ENCODE measurements at places on chromosomes 5 and 9.

- no peak for DNase-seq
Observed at GRCh38 chr9:92781899-92782298, 17.3 kb upstream of the BICD2 start.

DNA sequence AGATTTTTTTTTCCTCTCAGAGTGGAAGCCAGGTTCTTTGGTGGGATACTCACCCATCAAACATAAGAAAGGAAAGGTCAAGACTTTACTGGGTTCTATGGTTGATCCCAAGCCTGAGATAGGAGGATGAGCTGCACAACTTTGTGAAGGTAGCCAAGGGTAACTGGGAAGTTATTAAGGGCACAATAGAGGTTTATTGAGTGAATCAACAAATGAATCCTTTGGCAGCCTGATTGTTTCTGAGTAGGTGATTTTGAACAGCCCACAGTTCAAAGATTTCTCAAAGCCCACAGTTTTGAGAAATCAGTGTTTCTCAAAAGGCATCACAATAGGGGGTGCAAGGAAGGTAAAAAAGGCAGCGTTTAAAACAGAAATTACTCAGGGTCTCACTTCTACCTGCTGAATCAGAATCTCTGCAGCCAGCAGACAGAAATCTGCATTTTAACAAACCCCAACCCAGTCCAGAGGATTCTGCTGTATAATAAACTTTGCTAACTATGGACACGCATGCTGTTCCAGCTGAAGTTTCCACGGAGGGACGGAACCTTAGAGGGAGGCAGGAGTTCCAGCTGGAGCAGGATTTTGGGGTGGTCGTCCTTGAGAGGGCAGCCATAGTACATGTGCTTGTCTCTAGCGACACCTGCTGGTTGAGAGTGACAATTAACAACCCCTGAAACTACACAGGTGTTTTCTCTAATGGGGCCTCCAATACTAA, 32.7 kb upstream of the FSD1L start:
- peak; percentile 27 for DNase-seq

GRCh38 chr5:136205061-136205702, 12.2 kb upstream of the SMIM32 start:
- no peak for DNase-seq

- no peak for DNase-seq
Observed at GRCh38 chr5:126101901-126102300, 321.3 kb upstream of the GRAMD2B start.

GRCh38 chr9:136418182-136419091, 8.0 kb downstream of the PMPCA start:
- DNase-seq, result no peak

DNA sequence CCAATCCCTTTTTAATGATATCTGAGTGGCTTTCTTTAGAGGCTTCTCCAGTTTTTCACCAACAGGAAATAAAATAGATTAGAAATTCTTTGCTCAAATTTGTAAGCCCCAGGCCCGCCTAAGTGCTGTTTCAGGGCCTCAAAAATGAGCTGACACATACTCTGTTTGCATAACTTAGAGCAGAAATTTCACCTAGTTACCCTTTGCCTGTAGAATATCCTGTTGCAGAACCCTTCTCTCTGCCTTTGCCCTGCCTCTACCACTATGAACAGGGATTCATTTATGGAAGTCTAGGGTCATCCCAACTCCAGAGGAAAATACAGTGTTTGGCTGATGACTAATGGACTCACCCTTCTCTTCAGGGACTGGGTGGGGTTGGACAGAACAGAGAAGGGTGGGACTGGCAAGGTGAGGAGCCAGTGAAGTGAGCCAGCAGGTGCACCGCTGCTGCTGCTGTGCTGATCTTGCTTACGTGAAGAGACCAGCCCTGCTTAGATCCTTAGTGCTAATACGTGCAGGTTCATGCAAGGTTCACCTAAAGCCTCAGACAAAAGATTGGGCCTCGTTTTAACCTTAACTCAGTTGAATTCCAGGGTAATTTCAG, 22.8 kb downstream of the OSTF1 start:
- no peak for DNase-seq

DNA sequence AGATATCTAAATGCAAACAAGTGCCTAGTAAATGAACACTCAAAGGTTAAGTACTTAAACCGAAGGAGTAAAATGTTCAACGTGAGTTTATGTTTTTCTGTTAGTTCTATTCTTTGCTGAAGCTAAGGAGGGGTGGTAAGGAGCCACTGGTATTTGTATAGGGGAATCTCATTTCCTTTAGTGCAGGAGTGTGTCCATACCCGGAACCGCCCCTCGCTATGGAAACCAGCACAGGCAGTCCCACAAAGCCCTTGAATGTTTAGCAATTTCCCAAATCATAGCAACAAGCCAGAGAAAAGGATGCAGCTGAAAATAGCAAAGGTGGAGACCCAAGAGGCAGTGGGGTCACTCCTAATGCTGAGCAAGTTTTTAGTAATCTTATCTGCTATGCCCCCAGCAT, 78.8 kb upstream of the STK32A start:
- no peak for DNase-seq

Measured in stimulated activated CD8-positive, alpha-beta memory T cell treated with anti-CD3 and anti-CD28 coated beads, Interleukin-4, amount 100 ng/mL, for 1 hour (primary cell).